ENCODE measurements at places on chromosomes 12 and 14.

- DNase-seq, result no peak
Measured at GRCh38 chr12:117033382-117034221, 65.6 kb downstream of the TESC start.

DNA sequence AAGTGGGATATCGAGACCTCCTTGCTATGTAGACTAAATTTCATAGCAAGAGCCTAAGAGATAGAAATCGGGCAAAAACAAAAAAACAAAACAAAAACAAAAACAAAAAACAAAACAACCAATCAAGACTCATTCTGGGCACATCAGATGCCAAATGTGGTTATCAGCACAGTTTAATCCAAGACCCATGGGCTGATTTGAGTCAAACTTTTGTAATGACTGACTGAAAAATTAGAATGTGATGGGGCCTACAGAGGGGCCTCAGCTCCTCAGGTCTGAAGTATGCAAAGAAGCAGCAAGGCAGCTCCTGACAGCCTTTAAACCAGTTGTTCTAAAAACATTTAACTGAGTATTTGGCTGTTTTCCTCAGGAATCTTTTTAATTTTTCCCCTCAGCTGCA, 49.3 kb downstream of the SLC4A8 start:
- DNase-seq, result no peak

DNA sequence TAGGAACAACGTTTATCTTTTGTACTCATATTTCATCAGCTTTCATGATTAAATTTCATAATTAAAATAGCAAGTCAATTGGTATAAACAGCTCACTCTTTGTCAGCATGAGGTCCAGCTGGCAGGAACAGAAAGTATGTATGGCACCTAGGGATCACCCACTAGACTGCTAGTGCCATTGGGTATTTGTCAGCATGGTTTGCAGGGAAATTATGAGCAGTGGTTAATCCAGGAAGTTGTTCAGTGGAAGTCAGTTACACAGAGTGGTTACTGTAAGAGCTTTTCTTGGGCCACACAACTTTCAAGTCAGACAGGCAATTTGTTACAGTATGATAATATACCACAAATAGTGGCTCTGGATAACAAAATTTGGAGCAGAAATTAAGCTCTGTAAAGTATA, 340.3 kb upstream of the RGS6 start:
- no peak for DNase-seq

DNA sequence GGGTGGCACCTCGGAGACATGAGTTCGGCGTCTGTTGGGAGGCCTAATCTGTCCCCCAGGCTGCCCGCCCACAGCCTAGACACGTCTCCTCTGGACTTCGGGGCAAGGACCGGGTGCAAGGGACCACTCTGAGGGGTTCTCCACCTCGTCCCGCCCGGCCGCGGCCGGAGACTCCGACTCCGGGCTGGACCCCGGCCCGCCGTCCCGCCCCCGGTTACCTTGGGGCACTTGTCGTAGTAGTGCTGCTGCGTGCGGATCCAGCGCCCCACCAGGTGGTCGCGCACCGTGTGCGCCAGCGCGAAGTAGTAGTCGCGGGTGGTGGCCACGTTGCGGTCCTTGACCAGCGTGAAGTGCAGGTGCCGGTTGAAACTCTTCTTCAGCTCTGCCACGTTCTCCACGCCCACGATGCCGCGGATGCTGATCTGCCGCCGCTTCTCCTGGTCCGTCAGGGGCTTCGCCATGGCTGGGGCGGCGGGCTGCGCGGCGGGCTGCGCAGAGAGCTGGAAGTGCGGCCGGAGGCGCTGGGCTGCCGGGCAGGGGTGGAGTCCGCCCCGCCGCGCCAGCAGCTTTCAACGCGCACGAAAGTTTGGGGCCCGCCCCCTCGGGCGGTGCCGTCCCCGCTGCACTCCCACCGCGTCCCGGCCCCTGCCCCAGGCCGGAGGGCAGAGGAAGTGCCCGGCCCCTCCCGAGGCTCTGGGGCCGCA, at the start of gene PYGL:
Gene PYGL (minus strand): TSS at position 541 of the 704 bp plus-strand sequence. CDS start 80 bp downstream, at position 461.
- DNase-seq, result peak; percentile 18

GRCh38 chr12:101076921-101077320, 133.1 kb downstream of the SLC5A8 start:
- DNase-seq, result no peak

Measured in stimulated activated CD4-positive, alpha-beta T cell treated with anti-CD3 and anti-CD28 coated beads, TNF-alpha, amount 100 ng/mL, for 1 hour (primary cell).